H9 (cell line): ENCODE measurements at places on chromosomes 16 and 17. TPM values are rescaled to one million over a fixed set of nuclear protein-coding genes. Genes with fewer than 3 reads are reported as not detected.

- DNase-seq, result no peak
These were observed 6.9 kb upstream of the SCNN1G start for GRCh38 chr16:23175651-23176050.

- no peak for DNase-seq
These were observed at the start of gene FMNL1 for GRCh38 chr17:45221081-45222013. FMNL1 (plus strand) TSS chr17:45221885; CDS start chr17:45222125, 240 bp downstream.

DNA sequence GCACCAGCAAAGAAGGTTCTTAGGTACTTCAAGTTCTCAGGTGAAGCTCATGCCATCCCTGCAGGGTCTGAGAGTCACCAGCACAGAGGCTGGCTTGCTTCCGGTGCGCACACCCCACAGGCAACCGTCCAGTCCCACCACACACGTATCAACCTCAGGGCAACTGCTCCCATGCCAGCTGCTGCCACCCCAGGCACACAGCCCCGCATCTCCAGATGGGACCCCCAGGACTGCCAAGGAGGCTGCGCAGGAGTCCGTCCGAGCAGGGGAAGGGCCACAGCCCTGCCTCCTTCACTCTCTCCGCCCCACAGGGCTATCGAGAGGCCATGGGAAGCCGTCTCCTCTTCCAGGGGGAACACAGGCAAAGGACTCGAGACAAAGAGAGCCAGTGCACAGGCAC, 13.3 kb downstream of the KIFC3 start:
- DNase-seq, result no peak

- no peak for DNase-seq
These were observed 29.4 kb downstream of the TANC2 start for GRCh38 chr17:62995377-62995885.

- no peak for DNase-seq
These were observed 93.3 kb downstream of the BRIP1 start for GRCh38 chr17:61770043-61770442.

- peak; percentile 56 for DNase-seq
These were observed 208.9 kb downstream of the SHISA9 start for GRCh38 chr16:13110124-13110796.

DNA sequence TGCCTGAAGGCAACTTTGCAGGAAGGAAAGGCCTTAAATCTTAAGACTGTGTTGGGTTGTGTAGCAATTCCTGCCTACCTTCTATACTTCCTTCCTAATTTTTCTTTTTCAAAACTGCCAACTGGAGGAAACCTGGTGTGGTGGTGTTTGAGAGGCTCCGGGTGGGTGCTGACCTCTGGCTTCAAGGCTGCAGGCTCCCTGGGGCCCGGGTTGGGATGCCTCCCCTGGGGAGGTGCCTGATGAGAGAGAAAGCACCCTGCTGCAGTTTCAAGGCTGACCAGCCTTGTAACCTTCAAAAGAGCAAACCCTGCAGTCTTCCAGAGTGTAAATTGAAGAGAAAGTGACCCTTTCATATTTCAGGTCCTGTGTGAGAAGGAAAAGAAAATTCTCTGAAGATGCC, 55.9 kb downstream of the MSI2 start:
- no peak for DNase-seq

DNA sequence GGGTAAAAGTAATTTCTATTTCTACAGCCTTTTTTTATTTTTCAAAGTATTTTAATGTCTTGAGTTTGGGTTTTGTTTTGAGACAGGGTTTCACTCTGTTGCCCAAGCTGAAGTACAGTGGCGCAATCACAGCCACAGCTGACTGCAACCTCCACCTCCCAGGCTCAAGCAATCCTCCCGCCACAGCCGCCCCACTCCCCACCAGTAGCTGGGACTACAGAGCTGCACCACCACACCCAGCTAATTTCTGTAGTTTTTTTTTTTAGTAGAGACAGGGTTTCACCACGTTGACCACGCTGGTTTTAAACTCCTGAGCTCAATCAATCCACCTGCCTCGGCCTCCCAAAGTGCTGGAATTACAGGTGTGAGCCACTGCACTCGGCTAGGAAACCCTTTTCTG, 44.0 kb downstream of the TUBD1 start:
- DNase-seq, result no peak

DNA sequence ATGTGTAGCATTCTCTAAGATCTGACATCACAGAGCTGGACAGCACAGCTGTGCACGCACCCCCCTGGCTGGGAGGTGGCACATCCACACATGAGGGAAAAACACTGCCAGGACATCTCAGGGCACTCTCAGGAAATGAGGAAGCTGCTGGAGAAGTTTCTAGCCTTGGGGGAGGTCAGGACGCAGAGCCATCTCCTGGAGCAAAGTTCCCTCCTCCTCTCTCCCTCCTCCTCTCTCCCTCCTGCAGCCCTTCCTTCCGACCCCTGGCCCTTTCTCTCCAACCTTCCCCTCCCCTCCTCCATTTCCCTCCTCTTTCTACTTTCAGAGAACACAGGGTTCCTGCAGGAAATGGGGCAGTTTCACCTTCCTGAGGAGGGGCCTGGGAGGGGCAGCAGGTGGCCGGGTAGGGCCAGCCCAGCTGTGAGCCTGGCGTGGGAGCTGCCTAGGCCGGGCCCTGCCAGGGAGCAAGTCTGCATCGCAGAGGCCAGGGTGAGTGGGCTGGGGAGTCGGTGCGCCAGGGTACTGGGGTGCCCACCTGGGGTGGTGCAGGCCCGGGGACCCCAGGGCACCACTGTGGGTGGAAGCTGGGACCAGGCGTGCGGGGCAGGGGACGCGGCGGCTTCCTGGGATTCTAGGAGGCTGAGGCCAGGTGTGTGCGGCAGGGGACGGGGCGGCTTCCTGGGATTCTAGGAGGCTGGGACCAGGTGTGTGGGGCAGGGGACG, at the start of gene DPEP1:
DPEP1 (plus strand) TSS at position 412 of the 723 bp plus-strand sequence. CDS start 16,769 bp downstream, outside the sequence.
- DNase-seq, result peak; percentile 59

GRCh38 chr16:86033016-86033474, 134.1 kb downstream of the IRF8 start:
- peak; percentile 49 for DNase-seq

DNA sequence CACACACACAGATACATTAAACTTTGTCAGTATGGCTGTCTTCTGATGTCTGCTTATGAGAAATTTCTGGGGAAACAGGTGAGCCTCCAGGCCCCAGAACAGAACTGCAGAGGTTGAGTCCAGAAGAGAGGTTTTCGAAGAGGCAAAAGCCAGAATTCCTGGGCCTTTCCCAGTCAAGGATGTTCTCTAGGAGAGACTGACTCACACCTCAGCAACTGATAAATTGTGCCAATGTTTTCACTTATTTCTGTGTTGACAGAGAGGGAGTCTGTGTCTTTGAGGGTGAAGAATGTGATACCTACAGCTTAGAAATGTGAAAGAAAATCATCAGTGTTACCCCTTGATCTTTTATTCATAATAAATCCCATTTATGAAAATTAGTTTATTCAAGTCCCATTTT, 30.3 kb downstream of the LDHD start:
- DNase-seq, result no peak

DNA sequence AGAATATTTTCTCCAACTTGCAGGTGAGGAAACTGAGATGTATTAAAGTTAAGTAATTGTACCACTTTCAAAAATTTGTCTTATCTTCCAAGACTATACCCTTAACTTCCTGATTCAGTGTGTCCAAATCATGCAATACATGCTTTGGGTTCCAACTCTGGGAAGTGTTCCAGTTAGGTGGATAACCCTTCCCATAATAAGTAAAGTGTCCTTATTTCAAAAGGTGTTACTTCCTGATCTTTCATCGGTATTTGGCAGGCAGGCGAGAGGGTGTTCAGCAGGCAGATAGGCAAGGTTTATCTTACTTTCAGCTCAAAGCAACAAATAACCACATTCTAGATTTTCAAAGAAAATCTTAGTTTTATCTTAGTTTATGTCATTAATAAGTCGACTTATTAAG, 46.3 kb upstream of the ARHGAP44 start:
- DNase-seq, result peak; percentile 7

GRCh38 chr17:48385319-48385718, 44.7 kb downstream of the SKAP1 start:
- DNase-seq, result no peak

DNA sequence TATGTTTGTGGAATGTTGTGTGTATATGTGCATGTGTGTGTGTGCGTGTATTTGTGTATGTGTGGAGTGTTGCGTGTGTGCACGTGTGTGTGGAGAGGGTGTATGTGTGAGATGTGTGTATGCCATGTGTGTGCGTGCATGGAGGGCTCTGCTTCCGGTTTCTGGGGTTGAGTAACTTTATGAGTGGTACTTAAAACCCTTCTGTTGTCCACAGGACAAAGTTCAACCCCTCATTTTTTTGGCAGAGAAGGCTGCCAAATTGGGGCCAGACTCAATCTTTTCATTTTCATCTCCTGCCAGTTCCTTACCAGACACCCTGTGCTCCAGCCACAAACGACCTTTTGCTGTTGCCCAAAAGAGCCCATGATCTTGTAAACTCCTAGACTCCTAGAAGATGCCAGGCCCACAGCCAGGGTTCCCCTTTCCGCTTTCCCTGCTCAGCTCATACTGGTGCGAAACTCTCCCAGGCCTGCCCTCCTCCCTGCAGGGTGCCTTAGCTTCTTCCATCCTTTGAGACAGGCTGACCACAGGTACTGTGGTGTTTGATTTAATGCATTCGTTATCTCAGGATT, 100.2 kb downstream of the CMIP start:
- DNase-seq, result no peak

DNA sequence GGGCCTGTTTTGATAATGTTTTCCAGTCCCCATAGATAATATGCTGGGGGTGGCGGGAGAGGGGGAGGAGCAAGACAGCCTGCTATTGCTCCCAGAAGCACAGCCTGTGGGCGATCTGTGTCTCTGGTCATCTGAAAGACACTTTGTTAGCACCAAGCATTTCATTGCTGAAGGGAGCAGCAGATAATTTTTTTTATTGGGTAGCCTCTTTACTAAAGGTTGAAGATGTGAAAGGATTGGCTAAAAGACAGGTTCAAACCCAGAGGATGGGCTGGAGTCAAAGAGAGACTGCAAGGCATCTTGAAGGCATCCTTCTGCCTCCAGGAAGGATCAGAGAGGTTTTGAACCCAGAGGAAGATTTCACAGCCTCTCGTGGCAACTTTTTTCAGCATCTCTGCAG, 60.6 kb downstream of the C17orf67 start:
- DNase-seq, result no peak

DNA sequence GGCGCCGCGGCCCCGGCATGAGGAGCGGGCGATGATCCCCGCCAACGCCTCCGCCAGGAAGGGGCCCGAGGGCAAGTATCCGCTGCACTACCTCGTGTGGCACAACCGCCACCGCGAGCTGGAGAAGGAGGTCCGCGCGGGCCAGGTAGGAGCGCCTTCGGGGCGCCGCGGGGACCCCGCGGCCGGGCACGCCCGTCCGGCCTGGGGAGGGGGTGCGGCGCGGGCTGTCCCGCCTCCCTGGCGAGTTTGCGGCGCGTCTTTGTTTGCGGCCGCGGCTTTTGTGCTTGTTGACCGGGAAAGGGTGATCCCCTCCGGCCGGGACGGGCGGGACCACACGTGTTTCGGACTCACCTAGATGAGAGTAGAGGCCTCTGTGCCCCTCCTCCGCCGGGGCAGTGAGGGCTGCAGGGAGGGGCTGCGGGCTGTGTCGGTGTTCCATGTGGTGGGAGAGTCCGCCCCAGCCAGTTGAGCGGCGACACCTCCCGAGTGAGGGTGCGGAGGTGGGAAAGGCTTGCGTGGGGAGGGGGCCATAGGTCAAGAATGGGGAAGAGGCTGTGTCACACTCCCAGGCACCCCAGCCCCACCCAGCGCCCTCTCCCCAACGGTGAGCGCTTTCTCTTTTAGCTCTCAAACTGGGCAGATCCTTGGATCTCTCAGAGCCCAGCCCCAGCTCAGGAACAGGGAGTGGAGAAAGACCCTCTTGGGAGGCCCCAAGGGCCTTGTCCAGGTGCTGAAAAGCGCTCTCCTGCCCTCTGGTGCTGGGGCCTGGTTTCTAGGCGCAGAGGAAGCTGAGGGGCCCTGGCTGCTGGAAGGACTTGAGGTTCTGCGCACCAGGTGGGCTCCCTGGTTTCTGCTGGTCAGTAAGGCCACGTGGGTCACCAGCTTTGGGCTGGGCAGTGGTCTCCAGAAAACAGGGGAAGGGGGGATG, 923 bp downstream of the ANKRD13B start:
- DNase-seq, result peak; percentile 88

DNA sequence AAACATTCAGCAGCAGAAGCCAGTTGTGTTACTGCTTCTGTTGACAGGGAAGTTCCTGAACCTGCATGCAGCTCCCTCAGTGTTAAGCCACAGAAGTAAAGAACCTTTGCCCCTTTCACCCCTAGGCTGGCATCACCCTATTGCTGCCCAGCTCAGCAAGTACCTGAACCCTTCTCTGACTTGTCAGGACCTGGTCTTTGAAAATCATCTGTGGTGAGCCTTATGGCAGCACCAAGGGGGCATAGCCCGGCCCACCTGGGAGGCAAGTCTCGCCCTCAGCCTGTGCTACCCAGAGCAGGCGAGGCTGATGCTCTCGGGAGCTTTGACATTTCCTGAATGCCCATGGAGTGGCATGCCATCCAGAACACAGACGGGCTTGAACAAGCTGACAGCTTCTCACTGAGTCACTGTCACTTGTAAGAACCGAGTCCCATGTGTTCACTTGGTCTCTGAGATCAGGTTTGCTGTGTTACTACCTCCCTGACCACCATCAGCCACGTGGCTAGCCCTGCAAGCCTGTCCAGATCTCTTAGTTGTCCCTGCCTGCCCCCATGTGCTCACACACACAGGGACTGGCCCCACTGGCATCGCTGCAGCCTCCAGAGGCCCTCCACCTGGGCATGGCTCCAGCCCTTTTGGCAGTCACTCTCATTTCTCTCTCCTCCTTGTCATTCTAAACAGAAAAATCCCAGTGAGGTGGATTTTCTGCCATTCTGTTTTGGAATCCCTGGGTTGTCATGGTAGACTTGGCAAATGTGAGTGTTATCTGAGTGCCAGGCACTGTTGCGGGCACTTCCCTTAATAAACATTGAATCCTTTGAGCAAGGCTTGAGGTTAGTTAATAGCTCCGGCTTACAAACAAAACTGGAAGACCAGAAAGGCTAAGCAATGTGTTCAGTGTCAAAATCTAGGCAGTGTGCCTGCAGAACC, 2.9 kb upstream of the CARMIL2 start:
- no peak for DNase-seq

ACBD4 gene
- total RNA-seq, result 9.7 and 10.5 TPM in 2 replicates

CHD9 gene
- total RNA-seq, result 37.6 and 46.2 TPM in 2 replicates

DPEP3 gene
- 0.59 and 0.68 TPM in 2 replicates for total RNA-seq

ZFP90 gene
- total RNA-seq, result 12.8 and 14.8 TPM in 2 replicates

PPL gene
- 28.2 and 29.2 TPM in 2 replicates for total RNA-seq

IRX3 gene
- 1.8 and 2.4 TPM in 2 replicates for total RNA-seq

GGT6 gene
- total RNA-seq, result 0.13 and 0.17 TPM in 2 replicates
